ENCODE measurements at places on chromosomes 1 and 21.

GRCh38 chr21:33259428-33259827 lies 6.7 kb upstream of the IL10RB start:
- DNase-seq, result no peak

DNA sequence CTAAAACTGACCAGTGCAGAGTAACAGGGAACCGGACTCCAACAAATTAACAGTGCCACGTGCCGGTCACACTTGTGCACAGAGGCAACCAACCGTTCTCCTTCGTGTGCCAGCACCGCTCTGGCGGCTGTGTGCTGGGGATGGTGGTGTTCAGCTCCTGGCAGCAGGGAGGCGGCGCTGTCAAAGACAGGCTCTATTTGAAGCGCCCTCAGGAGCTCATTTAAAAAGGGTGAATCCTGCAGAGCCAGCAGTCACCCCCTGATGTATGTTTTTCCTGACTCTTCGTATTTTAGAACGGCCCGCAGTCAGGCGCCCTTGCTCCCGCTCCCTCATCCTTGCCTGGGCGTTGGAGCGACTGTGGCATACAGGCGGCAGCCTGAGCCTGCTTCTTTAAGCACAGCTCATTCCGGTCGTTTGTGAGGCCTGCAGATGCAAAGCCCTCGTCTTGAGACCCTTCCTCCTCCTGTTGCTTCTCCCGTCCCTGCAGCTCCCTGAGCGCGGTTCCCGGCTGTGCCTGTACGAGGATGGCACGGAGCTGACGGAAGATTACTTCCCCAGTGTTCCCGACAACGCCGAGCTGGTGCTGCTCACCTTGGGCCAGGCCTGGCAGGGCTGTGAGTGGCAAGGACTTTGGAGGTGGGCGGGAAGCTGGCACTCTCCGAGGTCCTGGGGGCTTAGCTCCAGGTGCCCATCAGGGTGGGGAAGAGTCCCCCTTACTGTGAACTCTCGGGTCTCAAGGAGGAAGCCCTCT lies 1.1 kb downstream of the DFFB start:
- no peak for DNase-seq

GRCh38 chr21:21002153-21002552 lies 3.9 kb downstream of the NCAM2 start:
- no peak for DNase-seq

- DNase-seq, result no peak
These were observed 5.4 kb downstream of the BARHL2 start for GRCh38 chr1:90711696-90712095.

- DNase-seq, result no peak
These were observed 46.9 kb downstream of the ITPKB start for GRCh38 chr1:226692051-226692792.

DNA sequence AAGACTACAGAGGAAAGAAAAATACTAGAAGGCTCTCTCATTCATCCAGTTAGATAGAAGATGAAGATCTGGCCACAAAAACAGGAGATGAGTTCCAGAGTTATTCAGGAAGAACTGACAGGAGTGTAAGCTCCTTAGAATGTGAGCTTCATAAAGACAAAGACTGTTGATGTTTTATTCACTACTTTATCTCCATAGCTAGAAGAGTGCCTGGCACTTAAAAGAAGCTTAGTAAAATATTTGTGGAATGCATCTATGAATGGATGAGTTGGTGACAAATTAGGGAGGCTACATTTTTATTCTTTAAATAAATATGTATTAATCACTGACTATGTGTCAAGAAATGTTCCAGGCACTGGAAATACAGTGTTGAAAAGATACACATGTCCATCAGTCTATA lies 13.8 kb downstream of the CLDN17 start:
- DNase-seq, result no peak

- no peak for DNase-seq
These were observed 15.6 kb downstream of the SZT2 start for GRCh38 chr1:43405219-43405875.

- DNase-seq, result no peak
These were observed 106.8 kb downstream of the HHIPL2 start for GRCh38 chr1:222441066-222441465.

DNA sequence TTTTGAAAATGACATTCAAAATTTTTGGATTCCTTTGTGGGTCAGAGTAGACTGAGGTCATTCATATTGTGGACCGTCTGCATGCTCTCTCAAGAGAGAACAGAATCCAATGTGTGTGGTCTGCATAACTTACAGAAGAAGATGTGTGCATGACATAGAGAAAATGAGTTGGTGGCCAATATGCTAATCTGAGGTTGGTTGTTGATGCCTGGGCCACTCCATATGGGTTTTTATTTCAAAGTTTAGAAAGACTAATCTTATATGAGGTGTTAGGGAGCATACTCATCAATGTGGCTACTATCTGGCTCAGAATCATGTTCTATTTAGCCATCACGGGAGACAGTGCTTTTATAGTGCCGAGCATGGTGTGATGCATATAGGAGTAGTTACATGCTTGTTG lies 18.2 kb downstream of the NTNG1 start:
- no peak for DNase-seq

GRCh38 chr1:15346346-15347030 lies 63.2 kb upstream of the EFHD2 start:
- no peak for DNase-seq

- no peak for DNase-seq
These were observed 70.2 kb downstream of the COP1 start for GRCh38 chr1:176136891-176137290.

DNA sequence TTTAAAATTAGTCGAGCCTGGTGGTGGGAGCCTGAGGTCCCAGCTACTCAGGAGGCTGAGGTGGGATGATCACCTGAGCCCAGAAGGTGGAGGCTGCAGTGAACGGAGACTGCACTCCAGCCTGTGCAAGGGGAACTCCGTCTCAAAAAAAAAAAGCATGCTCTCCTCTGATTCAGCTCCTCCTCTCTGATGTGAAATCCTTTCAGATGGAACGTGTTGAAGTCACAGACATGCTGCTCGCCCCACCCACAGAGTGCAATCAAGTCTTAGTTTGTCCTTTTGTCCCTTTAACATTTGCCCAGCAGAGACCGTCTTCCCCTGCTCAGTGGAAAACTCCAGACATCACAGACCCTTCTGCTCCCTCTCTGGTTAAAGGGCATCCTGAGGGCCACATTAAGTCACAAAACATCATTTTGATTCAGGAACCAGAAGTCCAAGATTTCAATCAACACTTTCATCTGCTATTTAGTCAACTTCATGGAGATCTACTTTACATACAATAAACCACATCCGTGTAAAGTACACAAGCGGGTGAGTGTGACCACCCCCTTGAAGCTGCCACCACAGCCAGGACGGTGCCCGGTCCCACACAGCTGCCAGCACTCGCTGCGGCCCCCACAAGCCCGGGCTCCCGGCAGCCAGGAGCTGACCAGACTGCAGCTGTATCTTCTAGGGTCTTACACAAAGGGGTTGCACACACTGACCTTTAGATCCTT lies 18.9 kb upstream of the RNF223 start:
- no peak for DNase-seq

GRCh38 chr1:240652961-240653409 lies 41.0 kb upstream of the GREM2 start:
- no peak for DNase-seq

Data from stimulated activated CD4-positive, alpha-beta T cell treated with anti-CD3 and anti-CD28 coated beads, Interleukin-15, amount 100 ng/mL, for 48 hours (primary cell).